Fibroblast of gingiva (primary cell): ENCODE measurements at places on chromosomes 12 and 14.

GRCh38 chr14:60488175-60488574, 2.3 kb upstream of the C14orf39 start:
- DNase-seq, result no peak

- no peak for DNase-seq
These were observed 23.5 kb upstream of the SMAGP start for GRCh38 chr12:51293696-51294095.

DNA sequence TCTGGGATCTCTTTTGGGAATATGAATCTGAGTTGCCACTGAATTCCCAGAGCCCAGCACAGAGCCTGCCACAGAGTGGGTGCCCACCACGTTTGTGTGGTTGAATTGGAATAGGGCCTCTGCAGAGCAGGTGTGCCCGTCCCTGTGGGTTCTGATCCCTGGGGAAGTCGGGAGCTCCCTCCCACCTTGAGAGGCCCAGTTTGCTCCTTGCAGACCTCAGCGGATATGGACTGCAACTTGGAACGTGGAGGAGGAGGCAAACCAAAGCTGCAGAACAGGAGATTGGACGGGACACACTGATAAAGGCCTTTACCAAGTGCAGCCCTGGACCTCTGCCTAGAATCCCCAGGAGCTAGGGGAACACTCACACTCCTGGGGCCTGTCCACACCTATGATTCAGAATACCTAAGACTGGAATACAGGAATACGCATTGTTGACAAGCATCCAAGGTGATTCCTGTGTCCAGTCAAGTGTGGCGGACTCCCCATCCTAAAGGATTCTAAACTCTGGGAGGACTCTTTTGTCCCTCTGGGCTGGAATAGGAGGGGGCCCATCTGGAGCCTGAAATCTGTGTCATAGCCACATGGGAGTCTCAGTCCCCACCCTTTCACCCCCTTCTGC, 2.4 kb downstream of the KRT76 start:
- no peak for DNase-seq

DNA sequence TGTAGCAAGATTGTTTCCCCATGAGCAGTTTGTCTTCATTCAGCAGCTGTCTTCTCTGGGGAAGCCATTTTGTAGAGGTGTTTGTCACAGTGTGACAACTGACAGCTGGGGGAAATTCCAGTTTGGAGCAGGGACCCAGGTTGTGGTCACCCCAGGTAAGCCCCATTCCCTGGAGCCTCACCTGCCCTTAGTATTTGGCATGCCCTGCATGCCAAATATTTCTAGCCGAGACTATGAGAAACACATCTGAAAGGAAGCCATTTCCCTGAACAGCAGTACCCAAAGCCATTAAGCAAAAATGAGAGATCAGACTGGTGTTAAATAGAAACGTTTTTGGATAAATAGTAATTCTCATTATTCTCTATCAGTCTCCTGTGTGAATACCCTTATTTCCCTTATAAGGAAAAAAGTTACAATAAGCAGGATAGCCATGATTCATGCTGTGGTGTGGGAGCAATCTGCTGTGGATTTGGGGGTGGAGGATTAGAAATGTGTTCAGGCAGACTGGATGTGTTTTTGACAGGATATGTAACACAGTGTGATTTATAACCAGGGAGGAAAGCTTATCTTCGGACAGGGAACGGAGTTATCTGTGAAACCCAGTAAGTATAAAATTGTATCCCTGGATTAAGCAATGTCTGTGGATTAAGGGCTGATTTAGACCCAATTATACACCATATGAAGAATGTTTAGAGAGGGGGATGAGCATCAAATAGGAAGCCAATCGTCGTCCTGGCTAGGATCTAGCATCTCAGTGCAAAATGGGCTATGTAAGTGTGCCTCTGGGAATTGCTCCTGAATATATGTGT, 68.9 kb downstream of the DAD1 start:
- DNase-seq, result no peak

DNA sequence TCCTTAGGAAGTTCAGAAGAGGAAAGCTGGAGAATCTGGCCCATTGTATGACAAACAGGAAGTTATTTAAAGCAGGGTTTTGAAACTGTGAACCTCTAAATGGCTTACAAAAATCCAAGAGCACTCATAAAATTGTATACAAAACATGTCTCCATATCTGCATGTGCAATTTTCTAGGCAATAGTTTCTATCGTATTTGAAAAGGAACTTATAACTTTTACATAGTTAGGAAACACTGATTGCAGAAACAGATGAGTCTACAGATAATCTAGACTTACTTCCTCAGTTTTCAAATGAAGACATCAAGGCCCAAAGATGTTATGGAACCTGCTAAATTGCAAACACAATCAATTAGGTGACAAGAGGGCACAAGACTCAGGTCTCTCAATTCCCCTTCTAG, 53.3 kb upstream of the ETV6 start:
- DNase-seq, result no peak

- DNase-seq, result no peak
These were observed 527.7 kb downstream of the RPS29 start for GRCh38 chr14:49058511-49058910.

- DNase-seq, result peak; percentile 96
These were observed 4.4 kb downstream of the BDKRB1 start for GRCh38 chr14:96260341-96260821.

GRCh38 chr12:1758887-1759286, 61.5 kb upstream of the LRTM2 start:
- DNase-seq, result peak; percentile 33

- DNase-seq, result peak; percentile 84
These were observed 31.9 kb downstream of the CEP83 start for GRCh38 chr12:94427501-94428381.

- DNase-seq, result no peak
These were observed 20.6 kb upstream of the KLRF1 start for GRCh38 chr12:9806714-9807113.

GRCh38 chr12:42918443-42918842, 328.9 kb upstream of the PRICKLE1 start:
- no peak for DNase-seq

- DNase-seq, result peak; percentile 69
These were observed 2.4 kb upstream of the NAB2 start for GRCh38 chr12:57086493-57087009.

- DNase-seq, result no peak
These were observed 83.8 kb downstream of the SLC38A1 start for GRCh38 chr12:46184798-46185595.

DNA sequence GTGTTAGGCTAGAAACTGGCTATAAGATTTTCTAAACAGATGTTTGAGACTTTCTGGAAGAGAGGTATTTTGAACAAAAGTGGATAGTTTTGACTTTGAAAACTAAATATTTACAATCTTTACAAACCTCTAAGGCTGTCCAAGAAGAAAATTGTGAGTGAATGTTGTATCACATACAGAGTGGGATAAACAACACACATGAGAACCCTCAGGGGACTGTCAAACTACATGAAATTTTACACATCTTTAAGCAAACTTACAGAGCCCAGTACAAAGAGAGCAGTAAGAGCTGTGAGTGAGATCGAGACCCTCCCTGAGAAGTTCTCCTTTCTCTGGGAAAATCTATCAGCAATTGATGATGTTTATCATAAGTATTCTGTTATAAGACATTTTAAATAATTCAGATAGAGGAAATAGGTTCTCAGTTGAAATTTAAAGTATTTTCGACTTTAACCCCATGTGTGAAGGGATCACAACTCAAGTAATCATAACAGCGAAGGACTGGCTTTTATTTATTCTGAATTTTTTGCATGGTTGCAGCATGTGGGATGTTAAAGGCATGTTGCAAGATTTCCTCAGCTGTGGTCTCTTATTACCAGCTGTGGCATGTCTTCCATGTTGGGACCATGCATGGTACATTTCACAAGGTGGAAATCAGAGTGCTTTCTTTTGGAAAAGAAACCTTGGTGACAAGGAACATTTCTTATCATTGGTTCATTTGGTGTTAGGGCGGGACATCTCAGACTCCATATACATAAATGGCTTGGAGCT, 264.0 kb upstream of the PRICKLE1 start:
- peak; percentile 9 for DNase-seq

DNA sequence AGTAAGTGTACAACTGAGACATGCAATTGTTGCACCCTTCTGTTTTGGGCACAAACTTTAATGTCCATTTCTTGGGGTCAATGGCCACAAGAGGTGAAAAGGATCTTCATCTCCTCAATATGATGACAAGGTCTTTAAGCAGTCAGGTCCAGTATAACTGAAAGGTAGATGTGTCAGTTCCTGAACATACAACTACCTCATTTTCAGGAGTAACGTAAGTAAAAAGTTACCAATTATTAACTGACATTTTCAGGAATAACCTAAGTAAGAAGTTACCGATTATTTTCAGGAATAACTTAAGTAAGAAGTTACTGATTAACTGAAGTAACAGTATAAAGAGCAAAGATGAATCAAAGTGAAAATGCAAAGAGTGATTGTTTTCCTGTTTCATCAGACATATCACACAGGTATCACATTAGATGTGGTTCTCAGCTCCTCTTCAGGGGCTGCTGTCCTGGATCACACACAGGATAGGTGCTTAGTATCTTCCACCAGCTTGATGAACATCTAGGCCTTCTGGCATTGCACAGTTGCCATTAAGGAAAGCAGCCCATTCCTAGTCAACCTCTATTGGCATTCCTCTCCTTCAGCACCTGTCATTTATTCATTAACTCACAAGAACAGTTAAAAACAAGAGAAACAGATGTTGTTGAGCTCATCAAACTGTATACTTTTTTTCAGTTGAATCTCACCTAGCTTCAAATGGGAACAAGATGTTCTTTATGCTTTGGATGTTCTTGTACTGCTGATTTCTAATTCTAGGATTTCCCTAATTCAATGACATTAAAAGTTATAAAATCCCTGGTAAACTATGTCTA, 200.0 kb downstream of the FOXG1 start:
- no peak for DNase-seq

GRCh38 chr12:26331960-26332359, 136.6 kb downstream of the SSPN start:
- no peak for DNase-seq

DNA sequence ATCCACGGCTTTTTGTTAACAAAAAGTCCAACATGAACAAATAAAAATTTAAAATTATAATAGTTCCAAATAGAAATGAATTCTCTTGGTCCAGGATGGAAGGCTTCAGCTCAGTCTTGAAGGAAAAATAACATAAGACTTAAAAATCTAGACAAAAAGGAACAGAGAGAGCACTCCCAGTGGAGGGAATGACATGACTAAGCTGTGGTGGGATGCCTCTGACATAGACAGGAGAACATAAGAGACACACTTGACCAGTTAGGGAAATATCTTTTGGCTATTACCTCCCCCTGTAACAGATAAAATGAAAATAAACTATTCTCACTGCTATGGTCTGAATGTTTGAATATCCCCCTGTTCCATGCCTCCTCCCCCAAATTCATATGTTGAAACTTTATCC, 106.8 kb downstream of the BBS10 start:
- no peak for DNase-seq

DNA sequence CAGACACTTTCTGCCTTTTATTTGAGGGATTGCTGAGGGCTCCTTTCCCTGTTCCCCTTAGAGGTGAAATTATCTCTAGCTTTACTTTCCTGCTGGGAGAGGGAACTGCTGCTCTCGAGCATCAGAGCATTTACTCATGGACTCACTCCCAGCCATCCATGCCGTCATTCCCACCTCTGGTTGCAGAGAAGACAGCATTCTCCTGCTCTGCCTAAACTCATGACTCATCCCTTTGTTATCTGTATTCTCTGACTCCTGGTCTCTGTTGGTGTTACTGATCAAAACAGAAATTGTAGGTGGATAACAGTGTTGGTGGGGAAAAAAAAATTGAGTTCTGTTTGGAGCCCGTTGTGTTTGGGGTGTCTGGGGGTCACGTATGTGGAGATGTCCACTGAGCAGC, 159.3 kb downstream of the TTC8 start:
- peak; percentile 44 for DNase-seq

DNA sequence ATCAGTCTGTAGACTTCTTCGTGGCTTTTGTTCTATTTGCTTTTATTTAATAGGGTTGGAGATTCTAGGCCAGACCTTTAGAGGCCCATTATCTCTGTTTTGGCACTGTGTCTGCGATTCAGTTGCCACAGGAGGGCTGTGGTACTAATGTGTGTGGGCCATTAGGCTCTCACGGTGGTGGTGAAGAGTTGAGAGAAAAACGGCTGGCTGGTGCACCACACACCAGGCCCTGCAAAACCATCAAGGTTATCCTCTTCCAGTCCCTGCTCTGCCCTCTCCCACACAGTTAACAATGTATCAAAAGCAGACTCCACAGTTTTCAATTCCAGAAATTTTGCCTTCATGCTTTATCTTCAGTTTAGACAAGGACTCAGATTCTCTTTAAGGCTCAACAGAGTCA, 97.7 kb downstream of the MYF5 start:
- DNase-seq, result no peak
